ENCODE measurements at places on chromosomes 5 and 9.

DNA sequence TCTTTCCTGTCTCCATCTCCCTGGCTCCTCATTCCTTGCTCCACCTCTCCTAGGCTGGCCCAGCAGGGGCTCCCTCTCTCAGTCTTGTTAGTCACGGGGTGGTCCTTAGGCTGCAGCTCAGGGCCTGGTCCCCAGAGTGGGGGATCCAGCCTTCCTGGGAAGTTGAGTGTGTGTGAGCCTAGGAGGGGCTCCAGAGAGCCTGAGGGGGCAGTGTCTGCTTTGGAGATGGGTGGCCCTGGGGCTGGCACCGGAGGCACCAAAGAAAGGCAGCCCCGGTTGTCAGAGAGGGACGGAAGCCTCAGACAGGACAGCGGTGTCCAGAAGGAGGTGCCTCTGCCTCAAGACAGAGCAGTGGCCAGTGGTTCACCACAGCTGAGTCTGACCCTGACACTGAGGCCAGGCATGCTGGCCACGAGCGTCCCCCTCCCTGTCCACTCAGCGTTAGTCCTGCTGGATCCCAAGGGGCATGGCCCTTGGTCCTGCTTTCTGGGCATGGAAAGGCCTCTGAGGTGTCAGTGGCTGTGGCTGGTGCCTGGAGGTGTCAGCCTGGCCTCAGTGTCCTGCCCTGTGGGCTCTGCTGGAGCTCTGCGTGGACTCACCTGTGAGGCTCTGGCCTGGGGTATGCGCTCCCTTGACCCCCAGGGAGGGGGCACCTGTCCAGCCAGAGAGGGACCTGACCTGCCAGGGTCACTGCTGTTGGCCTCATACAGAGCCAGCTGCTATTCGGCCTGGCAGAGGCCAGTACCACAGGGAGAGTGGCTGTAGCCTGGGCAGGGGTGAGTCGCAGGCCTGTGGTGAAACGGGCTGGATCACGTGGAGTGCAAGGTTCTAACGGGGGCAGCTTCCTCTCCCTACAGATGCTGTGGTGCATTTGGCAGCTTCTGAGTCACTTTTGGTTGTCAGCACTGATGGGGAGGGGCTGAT, 130.6 kb downstream of the CACNA1B start:
- DNase-seq, result no peak

GRCh38 chr9:18893491-18893890, 139.5 kb downstream of the SAXO1 start:
- DNase-seq, result no peak

- no peak for DNase-seq
Observed at GRCh38 chr5:20335978-20336377, 348.0 kb upstream of the CDH18 start.

DNA sequence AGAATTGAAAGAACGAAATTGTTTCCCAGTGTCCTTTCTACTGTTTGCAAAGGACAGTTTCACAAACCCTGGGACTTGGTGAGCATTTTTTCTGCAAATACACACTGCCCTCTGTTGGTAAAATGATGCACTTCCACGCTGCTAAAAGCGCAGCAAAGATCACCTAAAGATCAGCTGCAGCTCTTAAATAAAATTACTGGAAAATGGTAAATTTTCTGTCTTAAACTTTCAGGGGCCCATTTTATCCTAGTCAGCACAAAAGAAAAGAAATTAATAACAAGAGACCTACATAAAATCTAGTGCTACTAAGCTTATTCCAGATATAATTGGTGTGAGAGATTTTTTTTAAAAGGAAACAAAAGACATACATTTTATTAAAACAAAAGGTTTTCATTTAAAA, 566.0 kb downstream of the CAAP1 start:
- DNase-seq, result peak; percentile 44

- no peak for DNase-seq
Observed at GRCh38 chr5:89090037-89090436, 207.1 kb upstream of the MEF2C start.

DNA sequence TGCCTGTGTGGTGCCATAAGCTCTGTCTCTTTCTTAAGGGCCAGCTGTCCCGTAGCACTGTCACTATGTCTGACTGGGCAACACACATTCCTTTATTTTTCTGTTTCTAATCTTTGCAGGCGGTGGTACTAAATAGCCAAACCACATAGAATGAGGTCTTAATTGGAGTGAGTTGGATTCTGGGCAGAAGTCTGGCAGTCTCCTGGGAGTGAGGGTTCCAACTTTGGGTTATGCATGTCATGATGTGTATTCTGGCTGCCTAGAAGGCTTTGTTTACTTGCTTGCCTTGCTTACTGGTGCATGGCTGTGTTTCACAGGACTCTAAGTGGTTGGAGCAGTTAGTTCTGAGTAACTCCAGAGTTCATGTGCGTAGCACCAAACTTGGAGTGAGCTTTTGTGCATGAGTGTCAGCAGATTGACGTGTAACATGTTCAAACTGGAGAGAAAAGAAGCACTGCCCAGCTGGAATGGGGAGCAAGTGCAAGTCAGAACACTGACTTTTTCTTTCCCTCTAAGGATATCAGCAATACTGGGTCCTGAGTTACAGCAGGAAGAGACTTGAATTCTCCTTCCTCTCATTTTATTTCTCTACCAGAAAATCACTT, 185.8 kb downstream of the PCSK1 start:
- DNase-seq, result no peak

DNA sequence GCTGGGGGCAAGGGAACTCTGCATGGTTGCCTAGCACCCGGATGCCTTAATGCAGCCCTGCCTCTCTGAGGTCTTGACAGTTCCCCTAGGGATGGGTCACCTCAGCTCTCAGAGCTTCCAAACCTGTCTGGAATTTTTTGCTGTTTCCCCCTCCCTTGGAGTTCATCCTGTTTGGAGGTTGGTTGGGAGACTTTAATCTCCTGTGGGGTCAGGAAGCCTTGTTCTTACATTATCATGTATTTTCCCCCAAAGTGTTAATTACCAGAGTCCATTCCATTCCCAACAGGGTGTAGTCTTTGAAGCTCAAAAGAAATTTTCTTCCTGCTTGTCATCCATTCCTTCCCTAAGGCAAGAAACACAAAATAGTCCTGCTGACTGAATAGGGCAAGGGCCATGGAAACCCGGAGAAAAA, 150.3 kb upstream of the SPRY4 start:
- DNase-seq, result no peak

- no peak for DNase-seq
Observed at GRCh38 chr5:32018476-32019436, 155.4 kb downstream of the GOLPH3 start.

DNA sequence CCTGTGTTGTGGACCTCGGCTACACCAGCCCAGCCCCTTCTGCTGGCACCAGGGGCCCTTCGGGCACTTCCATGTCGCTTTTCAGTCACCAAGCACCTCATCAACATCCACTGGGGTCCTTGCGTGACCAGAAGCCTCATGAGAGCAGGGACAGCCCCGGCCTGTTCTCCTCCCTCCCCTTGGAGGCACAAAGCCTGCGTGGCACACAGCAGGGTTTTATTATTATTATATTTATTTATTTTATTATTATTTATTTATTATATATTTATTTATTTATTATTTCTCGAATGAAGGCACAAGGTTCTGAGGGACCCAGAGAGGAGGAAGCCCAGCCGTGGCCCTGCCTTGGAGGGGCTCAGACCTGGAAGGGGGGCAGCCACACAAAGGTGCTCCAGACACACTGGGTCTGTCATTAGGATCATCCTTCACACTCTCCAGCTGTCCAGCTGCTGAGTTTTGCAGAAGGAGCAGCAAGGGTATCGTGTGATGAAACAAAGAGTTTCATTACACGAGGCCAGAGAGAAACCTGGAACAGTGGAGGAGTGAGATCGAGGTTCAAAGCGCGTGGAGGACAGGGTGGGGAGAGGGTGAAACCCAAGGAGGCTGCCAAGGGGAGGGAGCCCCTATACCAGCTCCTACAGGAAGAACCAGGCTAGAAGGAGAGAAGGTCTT, 5.2 kb downstream of the VAV2 start:
- no peak for DNase-seq

DNA sequence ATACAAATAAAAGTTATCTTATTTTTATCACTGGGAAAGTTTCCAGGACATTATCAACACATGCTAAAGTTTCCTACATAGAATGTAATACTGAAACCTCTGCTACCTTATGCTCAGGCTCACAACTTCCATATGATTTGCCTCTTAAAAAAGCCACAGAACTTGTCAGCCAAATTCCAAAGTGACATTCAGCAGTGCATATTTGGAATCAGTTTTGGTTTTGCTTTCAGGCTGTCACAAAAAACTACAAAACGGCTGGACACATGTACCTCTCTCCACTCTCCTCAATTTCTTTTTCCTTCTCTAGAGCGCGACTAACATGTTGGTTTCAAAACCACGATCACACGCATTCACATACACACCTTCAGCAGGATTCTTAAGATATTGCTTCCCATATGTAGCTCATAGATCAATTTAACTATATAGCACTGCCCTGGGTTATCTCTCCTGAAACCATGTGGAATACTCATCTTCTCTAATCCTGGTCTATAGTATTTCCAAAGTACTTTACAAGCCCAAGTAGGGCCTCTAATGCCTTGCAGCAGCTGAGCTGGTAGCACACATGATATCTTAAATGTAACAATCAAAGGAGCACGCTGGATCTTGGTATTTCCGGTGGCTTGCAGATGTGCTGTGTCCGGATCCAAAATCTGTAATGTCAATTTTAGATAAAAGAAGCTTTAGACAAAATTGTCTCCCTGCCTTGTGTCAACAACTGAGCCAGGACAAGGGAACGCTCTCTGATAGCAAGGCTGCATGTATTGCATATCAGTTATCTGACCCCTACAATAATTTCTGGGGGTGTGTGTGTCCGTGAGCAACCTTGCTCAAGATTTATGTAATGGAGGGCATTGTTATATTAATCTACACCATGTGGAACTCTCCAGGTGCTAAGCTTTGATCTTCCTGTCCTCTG, 203.2 kb downstream of the DMRT2 start:
- no peak for DNase-seq

- DNase-seq, result no peak
Observed at GRCh38 chr9:21336457-21336856, 1.3 kb upstream of the KLHL9 start.

DNA sequence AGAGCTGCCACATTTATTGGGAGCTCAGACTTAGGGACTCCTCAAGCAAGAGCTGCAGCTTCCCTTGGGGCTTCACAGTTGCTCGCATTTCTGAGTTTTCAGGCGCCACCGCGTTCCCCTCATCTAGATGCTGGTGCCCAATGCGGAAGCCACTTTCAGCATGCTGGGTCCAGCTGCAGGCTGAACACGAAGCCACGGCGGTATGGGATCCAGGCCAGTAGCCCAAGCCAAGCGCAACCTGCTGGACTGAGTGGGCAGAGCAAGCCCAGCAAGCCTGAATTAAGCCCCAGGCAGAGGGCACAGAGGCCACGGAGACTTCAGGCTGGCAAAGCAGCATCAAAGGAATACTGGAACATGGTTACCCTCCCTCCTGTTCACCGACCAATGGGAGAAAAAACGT, 391.5 kb downstream of the HTR1A start:
- DNase-seq, result peak; percentile 3

GRCh38 chr5:177508221-177508611, 1.4 kb downstream of the DOK3 start:
- no peak for DNase-seq

GRCh38 chr5:148799737-148800527, 26.5 kb upstream of the ADRB2 start:
- DNase-seq, result no peak

DNA sequence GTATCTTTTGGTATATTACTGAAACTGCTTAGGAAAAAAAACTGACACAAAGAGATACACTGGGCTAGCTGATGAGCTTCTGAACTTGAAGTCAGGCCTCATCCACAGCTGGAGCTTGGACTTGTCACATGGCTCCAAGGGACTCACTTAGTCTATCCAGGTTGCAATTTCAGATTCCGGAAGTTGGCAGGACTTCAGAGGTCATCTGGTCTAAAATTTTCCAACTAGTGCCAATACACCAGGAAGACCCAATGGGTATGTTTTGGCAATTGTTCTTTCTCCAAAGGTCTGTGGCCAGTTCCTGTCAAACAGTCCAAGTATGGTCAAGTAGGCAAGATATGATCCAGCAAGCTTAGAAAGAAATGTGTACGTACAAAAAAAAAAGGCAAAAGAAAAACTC, 36.7 kb downstream of the MRPS27 start:
- DNase-seq, result peak; percentile 17

GRCh38 chr5:129367883-129368282, 92.2 kb upstream of the ADAMTS19 start:
- DNase-seq, result no peak

GRCh38 chr9:79116709-79117108, 455.1 kb upstream of the TLE4 start:
- DNase-seq, result no peak

- DNase-seq, result no peak
Observed at GRCh38 chr5:30832519-30832918, 361.0 kb upstream of the CDH6 start.

DNA sequence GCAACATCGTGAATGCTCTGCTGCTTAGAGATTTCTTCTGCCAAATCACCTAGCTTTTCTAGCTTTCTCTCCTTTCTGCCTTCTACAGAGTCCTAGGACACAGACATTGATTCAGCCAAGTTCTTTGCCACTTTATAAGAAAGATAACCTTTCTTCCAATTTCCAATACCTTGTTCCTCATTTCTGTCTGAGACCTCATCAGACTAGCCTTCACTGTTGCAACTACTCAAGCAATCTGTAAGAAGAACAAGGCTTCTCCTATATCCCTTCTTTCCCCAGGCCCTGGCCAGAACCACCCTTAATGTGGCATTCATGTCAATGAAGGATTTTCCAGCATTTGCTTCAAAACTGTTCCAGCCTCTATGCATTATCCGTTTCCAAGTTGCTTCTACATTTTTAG, 24.3 kb downstream of the FBXO10 start:
- DNase-seq, result no peak

DNA sequence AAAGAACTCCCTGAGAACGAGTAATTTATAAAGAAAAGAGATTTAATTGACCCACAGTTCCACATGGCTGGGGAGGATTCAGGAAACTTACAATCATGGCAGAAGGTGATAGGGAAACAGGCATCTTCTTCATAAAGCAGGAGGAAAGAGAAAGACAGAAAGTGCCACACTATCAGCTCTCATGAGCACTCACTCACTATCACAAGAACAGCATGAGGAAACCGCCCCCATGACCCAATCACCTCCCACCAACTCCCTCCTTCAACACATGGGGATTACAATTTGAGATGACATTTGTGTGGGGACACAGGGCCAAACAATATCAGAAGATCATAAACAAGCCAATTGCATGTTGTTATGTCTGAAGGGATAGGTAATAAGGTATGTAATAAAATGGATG, 935.9 kb upstream of the COX7C start:
- DNase-seq, result no peak

DNA sequence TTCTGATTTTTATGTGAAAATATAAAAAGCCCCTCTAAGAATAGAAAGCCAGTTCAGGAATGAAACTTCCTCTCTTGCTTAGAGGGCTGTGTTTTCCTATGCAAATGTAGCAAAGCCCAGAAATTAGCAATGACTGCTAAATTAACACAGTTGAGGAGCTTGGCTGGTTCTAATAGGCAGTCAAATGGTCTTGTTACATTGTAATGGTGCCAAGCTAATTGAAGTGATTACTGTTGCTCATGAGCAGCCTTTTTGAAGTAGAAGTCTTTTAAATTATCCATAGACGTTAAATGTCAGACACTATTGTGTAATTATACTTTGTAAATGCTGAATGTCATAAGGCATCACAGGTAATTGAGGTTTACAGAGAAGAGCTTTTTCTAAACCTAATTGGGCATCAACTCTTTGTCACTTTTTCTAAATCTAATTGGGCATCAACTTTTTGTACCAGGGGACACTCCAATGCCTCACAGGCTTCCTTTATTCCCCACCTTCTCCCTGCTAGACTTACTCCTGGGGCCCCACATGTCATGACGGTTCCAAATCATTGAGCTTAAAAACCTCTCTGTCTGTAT, 229.1 kb downstream of the PSAT1 start:
- DNase-seq, result no peak
